ENCODE measurements at places on chromosomes 3 and 15.
A peak's percentile ranks its signal among the peaks of the same experiment; 100 is the strongest.

GRCh38 chr3:102460579-102460978, 25.8 kb downstream of the ZPLD1 start:
- DNase-seq, result no peak

- no peak for DNase-seq
These were observed 309.8 kb upstream of the GRM7 start for GRCh38 chr3:6551165-6551564.

DNA sequence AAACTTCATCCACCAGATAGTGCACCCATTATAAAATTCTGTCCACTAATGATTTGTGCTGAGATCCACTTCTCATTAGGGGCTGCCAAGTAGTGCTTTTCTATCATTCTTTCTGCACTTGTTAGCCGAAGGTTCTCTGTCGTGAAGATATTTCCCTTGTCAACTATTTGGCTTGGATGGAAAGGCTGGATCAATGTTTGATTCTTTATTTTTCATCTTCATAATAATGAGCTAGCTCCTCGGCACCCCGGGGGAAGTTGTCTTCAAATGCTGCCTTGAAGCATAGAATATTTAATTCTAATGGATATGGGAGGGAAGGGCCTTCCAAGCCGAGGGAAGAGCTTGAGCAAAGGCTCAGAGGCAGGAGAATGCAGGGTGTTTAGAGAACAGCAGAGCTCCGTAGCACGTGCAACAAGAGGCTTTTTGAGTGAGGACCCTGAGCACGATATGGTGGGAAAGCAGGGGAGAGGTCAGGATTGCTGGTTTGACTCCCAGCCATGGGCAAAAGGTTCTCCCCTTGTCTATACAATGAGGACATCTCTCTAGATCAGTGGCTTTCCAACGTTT, 16.3 kb upstream of the MUC20 start:
- DNase-seq, result no peak

- DNase-seq, result no peak
These were observed 10.8 kb upstream of the GK5 start for GRCh38 chr3:142236173-142236572.

DNA sequence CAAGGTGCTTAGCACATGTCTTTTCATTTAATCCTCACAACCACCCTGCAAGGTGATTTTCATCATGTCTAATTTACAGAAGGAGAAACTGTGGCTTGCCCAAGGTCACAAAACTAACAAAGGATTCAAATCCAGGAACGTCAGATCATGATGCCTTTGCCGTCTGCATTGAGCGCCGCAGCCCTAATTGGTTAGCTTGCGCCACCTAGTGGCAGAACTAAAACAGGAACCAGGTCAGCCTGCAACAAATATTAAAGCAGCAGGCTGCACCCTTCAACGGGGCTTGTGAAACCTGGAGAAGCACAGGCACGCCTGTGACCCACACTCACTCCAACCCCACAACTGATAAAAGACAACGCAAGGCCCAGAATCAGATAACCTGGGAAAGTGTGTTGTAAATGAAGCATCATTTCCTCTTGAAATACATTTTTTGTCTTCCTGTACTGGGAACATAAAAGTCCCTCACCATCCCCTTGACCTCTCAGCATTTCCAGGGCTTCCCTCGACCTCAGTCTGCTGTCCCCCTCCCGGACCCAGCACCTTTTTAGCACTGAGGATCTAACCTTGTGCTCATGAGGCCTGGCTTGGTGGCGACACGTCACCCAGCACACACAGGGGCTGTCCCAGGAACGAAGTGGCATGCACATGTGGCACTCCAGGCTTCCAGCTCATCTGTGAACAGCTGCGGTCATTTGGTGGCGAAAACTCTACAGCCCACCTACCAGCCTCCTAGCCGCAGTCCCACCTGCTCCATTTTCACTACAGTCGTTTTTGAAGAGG, 17.3 kb downstream of the DPH3 start:
- DNase-seq, result peak; percentile 56

- DNase-seq, result no peak
These were observed 71.7 kb upstream of the CFAP20DC start for GRCh38 chr3:59121346-59122144.

GRCh38 chr3:129161860-129162271, 1.0 kb upstream of the ISY1 start:
- no peak for DNase-seq

DNA sequence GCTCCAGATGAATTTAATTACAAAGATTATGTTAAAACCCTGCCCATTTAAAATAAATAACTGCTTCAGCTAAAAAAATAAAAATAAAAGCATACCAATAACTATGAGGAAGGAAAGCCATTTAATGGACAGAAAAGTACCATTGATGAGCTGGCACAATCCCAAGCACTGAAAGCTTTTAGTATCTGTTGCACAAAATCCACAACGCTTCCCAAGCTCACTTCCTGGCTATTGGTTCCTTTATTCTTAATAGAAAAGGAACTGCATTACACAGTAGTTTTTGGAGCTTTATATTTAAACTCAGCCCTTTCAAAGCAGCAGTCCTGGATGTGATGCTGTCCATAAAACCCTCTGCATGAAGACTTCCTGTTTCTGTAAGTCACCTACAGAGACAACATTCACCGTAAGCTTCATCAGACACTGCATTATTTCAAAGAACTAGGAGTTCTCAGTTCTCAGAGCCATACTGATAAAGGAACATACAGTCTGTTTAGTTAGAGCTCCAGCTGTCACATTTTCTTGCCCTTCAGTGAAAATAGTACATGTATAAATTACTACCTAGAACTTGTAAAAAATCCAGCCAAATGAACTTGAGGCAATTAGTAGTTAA, 81.5 kb downstream of the CSNK1G1 start:
- no peak for DNase-seq

DNA sequence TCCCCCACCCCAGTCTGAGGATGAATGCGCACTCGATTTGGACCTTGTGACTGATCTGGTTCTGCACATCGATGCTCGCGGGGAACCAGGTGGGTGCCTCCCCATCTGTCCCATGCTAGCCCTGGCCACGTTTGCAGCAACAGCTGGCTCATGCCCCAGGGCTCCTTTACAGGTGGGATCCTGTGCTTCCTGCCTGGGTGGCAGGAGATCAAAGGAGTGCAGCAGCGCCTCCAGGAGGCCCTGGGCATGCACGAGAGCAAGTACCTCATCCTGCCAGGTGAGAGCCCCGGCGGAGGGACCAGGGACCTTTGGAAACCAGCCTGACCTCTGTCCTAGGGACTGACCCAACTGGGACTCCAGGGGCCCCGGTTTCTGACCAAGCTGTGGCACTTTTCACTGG, 44.3 kb downstream of the DHX30 start:
- no peak for DNase-seq

GRCh38 chr3:5729852-5730251, 542.3 kb downstream of the EDEM1 start:
- no peak for DNase-seq

DNA sequence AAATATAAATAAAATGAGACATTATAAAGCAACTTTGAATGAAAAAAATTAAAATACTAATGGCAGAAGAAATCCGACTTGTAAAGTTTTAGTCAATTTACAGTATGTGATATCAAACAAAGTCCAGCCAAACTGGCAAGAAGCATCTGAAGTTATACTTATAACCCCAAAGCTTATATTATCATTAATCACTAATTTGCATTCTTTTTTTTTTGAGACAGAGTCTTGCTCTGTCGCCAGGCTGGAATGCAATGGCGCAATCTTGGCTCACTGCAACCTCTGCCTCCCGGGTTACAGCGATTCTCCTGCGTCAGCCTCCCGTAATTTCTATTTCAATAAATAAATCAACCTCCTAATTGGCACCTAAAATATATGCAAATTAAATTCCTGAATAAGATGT, 80.1 kb downstream of the AQR start:
- DNase-seq, result no peak

GRCh38 chr15:67253549-67254237, 768 bp downstream of the AAGAB start:
- no peak for DNase-seq

DNA sequence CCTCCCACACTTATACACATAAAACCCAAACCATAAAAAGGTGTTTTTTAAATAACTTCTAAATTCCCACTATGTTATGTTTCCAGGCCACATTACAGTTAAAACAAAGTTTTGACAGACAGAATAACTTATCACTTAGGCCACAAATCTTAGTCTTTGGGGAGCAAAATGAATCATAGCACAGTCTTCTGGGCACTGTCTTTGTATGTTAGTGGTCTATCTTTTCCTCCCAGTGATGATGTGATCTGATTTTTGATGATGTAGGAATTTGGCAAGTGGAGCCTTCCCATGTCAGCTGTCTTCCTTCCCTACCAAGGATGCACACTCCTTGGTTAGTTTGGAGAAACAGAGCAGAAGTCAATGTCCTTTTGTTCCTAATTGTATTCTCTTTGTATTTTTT, 67.3 kb downstream of the THSD4 start:
- DNase-seq, result no peak

GRCh38 chr15:93382200-93382820, 293.3 kb upstream of the RGMA start:
- DNase-seq, result no peak

GRCh38 chr3:161028555-161029153, 76.5 kb downstream of the B3GALNT1 start:
- DNase-seq, result no peak

GRCh38 chr15:77010312-77010686, 15.4 kb downstream of the PSTPIP1 start:
- DNase-seq, result no peak

DNA sequence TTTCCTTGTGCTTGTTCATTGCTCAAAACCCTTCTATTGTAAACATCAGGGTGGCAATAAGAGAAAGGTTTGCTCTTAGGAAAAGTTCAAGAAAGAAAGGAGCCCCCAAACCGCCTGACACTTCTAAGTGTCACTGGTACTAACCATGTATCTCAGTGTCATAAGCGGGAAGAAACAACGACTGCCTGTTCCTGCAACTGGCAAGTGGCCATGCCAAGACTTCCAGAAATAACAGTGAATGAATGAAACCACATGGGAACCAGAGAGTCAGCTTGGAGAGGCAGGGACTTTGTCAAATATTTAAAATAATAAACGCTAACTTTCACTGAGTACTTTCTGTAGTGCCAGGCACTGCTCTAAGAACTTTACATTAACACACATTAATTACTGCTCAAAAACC, 1.1 kb downstream of the PLSCR2 start:
- no peak for DNase-seq

- no peak for DNase-seq
These were observed 681.0 kb downstream of the DIPK2A start for GRCh38 chr3:144652573-144652972.

GRCh38 chr15:89664441-89665350, 9.4 kb upstream of the KIF7 start:
- DNase-seq, result no peak

- no peak for DNase-seq
These were observed 55.1 kb downstream of the CD47 start for GRCh38 chr3:108035751-108036150.

DNA sequence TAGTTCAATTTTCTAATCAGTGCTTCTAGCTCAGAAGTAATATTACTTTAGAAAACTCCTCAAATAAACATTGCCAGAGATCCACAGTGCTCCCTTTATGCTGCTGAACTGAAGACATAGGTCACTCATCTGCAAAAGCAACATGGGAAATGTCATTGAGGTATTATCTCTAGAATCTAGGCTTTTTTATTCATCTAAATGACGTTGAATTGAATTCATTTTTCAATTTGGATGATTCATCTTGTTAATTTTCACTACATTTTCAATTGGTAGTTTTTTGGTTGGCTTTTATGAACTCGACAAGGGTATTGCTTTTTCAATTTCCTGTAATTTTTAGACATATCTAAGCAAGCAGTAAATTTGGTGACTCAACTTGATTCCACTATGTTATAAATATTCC, 275.4 kb downstream of the NFKBIZ start:
- DNase-seq, result no peak

DNA sequence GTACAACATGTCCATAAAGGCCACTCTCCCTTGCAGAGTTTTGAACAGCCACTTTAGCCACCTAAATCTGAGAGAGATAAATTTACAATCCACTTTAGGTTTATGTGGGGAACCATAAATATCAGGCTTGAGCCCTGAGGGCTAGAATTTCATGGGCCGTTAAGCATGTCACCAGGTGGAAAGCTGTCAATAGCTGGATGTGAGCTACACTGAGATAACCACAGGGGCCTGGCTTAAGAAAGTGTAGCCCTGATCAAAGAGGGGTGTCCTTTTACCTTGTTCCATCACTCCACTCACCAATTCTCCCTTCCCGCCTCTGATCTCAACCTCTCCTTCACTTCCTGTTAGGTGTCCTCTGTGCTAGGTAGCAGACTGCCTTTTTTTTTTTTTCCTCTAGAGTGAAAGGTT, 172.8 kb upstream of the ICE2 start:
- no peak for DNase-seq

GRCh38 chr3:132964266-132964665, 73.9 kb upstream of the TMEM108 start:
- DNase-seq, result no peak

DNA sequence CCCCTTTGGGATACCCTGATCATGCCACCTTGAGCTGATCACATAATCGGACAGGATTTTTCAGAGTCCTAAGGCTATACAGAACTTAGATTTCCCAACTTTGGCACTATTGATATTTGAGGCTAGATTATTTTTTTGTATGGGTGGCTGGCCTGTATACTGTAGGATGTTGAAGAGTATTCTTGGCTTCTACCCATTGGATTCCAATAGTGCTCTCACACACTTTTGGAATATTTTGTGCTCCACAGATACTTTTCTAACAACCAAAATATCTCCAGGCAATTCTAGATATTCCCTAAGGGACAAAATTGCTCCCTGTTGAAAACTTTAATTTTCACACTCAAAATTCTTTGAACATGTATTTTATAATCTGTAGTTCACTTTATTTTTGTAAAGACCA, 125.1 kb downstream of the ABI3BP start:
- DNase-seq, result no peak

- DNase-seq, result no peak
These were observed 22.9 kb downstream of the GRAMD2A start for GRCh38 chr15:72174551-72175165.

DNA sequence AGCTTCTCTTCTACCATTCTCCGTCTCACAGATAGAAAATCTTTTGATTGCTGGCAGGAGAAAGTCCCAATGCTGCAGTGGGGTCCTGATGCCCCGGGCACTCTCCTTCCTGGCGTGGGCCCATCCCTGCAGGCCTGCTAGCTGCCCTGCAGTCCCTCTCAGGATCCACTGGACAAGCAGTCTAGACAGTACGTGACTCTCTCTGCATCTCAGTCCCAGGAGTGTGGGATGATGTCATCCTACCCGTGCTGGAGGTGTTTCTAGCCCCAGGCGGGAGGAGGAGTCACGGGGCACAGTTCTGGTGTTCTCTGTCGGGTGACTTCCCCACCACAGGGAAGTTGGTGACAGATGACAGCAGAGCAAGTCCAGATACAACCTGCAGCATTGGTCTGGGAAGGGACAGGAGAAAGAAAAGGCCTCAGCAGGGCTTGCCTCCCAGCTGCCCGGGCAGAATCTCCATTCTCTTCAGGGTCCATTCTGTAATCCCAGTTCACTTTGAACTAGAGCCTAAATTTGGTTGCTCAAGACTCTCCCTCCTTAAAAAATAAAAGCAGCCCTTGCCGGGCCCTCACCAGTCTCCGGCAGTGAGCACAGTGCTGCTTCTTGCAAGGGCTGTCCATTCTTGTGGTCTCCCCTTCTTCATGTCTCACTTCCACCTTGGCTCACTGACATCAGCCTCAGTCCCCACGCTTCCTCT, 30.6 kb downstream of the SLC28A1 start:
- no peak for DNase-seq

- DNase-seq, result no peak
These were observed 478.6 kb downstream of the AGBL1 start for GRCh38 chr15:86558252-86558651.

- no peak for DNase-seq
These were observed 76.6 kb downstream of the MTHFS start for GRCh38 chr15:79820176-79820575.
